ENCODE measurements at places on chromosomes 4 and X.

- DNase-seq: peak; percentile 67
Measured at GRCh38 chrX:65688403-65688871, 21.0 kb downstream of the MSN start.

GRCh38 chr4:22014222-22014741 is 65.7 kb upstream of the KCNIP4 start:
- DNase-seq: no peak

GRCh38 chr4:67743194-67743593 is 11.0 kb downstream of the GNRHR start:
- no peak for DNase-seq

DNA sequence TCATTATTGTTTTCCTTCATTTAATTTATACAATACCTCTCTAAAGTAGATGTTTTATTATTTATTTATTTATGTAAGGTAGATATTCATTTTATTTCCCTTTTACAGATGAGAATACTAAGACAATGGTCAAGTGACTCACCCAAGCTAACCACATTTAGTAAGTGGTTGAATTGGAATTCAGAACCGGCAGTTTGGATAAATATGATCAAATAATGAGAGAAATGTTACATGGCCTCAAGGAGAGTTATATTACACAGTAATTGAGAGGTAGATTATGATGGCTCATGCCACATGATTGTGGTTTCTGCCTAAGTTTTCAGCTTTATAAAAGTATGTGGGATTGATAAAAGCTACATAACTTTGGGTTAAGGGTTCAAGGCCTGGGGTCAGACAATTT is 239.4 kb upstream of the BOD1L1 start:
- peak; percentile 43 for DNase-seq

GRCh38 chrX:138018145-138018799 is 452.3 kb downstream of the ZIC3 start:
- DNase-seq: no peak

DNA sequence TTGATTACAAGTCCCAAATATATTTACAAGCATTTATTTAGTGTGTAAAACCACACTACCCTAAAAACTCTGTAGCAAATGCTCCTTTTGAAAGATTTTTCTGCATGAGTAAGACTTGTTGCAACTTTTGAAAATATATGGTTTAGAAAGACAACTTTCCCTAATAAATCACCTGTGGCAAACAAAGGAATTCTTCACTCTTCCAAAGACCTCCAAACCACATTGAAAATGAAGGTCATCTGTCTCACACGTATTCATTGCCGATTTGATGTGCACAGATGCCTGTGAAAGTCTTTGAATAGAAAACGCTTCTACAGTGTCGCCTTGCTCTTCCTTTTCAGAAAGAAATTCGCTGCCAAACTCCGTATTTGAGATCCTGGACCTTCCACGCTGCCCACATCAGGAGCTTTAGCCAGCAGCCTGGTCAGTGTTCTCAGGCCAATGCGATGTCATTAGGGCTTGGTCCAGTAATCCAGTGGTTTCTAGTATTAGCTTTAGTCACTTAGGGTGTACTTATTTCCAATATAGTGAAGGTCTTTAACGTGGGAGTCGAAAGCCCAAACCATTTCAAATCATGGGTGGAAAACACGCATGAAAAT is 22.2 kb downstream of the SPINK2 start:
- peak; percentile 42 for DNase-seq

DNA sequence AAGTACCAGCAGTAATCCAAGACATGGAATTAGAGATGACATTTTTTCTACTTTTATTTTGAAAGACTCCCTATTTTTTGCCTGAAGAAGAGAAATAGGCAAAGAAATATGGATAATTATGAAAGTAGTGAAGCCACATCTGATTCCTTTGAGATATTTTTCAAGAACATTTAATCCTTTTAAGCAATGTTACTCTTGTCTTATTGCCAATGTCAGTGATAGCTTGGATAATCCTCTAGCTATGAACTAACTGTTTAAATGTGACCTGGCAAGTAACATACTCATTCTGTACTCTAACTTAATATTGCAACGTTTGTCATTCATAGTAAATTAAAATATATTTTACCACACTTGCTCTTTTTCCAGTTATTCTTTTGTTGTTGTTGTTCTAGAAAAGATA is 181.3 kb downstream of the VEGFC start:
- no peak for DNase-seq

GRCh38 chrX:37757082-37757481 is 22.8 kb upstream of the CYBB start:
- DNase-seq: no peak

GRCh38 chr4:148812101-148812500 is 369.9 kb upstream of the NR3C2 start:
- DNase-seq: no peak

GRCh38 chrX:118355225-118355920 is 9.5 kb downstream of the WDR44 start:
- DNase-seq: peak; percentile 25

DNA sequence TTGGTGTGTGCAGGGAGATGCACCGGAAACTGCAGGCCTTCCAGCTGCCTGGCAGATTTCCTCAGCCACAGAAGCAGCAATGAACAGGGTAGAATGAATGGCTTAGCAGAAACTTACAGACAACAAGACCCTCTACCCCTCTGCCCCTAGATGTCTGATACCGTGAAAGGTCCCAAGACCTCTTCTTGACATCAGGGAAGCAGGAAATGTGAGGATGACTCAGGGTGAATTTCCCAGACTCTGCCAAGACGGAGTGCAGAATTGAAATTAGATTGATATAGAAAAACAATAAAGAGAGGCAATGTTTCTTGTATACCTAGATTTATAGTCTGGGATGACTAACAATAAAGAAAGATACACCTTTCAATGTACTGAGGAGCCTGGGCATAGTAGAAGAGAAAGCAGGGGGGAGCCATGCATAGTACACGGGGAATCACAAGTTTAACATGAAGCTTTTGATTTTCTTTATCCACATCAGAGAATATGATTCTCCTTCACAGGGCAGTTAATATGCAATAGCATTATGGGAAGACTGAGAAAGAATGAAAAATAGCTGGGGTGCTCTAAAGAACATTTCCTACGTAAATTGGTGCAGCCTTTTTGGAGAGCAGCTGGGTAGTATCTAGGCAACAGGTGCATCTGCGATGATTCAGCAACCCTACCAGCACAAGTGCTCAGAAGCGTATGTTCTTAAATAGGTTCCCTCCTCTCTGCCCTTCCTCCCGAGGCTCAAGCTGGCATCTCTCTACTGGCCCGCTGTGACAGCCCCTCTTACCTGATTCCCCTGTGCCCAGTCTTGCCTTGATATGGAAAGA is 18.3 kb upstream of the CXCR3 start:
- no peak for DNase-seq

DNA sequence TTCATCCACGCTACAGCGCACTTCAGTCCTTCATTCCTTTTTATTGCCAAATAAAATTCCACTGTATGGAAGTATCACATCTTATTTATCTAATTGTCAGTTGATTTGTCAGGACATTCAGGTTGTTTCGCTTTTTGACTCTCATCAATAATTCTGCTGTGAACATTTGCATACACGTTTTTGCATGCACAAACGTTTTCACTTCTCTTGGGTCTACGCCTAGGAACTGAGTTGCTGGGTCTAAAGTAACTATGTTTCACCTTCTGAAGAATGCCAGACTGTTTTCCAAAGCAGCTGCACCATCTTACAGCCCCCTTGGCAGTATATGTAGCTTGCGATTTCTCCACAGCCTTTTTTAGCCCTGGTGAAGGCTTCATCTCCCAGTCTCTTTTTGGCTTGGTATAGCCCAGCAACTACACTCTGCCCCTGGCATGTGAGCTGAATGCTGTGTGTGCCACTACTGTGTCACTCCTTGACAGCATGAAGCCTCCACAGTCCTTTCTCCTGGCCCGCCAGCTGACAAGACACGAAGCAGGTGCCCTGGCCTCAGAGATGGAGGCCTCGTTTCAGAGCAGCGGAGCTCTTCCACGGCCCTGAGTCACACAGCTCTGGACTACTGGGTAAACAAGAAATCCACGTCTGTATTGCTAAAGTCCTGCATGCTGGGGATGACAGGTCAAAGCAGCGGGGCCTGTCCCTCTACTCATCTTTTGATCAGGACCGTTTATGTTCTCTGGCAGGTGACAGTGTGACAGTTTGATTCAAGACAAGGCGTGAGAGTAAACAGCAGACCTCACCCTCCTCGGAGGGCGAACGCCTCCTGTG is 75.5 kb downstream of the NSUN7 start:
- no peak for DNase-seq

GRCh38 chr4:126215759-126216158 is 901.0 kb downstream of the FAT4 start:
- DNase-seq: no peak

DNA sequence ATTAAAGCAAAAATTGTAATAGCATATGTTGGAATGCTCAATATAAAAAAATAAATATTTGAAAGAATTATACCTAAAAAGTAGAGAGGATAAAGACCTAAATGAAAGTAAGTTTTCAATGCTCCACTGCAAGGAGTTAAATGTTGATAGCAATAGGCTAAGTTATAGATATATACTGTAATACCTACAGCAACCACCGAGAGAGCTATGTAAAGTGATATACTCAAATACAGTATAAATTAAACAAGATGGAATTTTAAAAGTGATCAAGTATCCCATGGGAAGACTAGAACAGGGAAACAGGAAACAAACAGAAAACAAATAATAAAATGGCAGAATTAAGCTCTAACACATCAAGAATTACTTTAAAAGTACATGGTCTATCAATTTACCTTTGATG is 73.9 kb downstream of the CASP3 start:
- no peak for DNase-seq

- DNase-seq: peak; percentile 10
Measured at GRCh38 chrX:132648895-132649294, 160.1 kb upstream of the MBNL3 start.

DNA sequence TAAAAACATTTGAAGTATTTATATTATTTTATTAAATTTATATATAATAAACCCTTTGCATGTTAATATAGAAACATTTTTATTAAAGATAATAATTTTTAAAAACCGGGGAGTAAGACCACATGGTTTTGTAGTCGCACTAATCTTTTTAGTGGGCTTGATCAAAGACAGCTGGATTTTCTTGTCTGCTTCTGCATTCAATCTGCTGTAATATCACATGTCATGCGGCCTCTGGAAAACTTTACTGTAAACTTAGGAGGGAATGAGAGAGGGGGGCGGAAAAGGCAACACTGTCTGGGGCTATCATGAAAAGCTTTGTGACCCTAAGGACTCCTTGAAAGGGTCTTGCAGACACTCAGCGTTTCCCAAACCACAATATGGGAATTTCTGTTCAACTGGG is 62.8 kb upstream of the NLGN4X start:
- no peak for DNase-seq

GRCh38 chr4:153541456-153542096 is 75.4 kb downstream of the TMEM131L start:
- peak; percentile 97 for DNase-seq

DNA sequence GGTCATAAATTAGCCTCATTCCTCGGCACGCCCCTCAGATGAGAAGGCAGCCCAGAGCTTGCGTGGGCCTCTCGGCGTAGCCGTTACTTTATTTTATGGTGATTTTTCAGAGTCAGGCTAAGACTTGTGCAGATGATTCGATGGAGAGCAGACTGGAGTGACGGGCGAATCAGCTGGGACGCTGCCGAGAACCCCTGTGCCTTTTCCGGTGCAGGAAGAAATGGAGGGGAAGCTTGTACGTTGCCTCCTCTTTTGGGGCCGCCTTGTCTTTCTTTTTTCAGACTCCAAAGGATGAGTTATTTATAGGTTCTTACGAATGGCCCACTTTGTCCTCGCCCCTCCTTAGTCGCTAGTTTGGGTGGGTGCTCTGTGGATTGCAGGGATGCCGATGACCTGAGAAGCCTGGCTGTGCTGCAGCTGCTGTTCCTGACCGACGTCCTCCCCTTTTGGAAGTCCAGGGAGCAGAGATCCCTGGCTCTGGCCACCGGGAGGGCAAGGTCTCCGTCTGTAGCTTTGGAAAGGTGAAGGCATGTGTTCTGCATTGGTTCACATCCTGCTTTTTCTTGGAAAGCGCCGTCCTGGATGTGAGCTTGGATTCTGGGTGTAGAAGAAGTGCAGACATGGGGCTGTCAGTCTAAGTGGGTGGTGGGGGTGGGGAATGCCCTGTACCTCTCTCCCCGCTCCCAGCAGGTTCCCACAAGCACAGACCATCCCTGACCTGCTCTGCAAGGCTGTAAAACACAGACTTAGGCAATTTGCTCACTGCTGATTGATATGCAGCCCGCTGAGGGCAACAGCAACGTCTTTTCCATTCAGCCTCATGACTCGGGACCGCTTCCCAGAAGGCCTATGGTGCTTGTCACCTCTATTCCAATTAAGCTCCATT is 9.3 kb downstream of the SORCS2 start:
- peak; percentile 40 for DNase-seq

- no peak for DNase-seq
Measured at GRCh38 chr4:148442832-148443511, 758 bp upstream of the NR3C2 start.

DNA sequence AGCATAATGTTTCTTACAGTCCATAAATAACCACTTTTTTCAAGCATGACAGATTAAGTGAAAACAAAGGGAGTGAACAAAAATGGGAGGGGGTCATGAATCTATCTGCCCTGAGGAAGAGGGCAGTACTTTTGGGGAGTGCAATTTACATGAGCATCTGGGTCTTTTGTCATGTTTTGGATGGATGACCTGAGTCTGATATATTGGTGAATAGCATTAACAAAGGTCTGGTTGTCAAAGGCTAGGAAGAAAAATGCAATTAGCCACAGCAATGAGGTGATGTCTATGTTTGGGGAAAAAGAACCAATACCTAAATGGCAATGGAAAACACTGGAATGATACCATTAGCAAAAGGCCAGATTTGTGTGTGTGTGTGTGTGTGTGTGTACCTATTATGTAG is 15.1 kb upstream of the MAD2L1 start:
- DNase-seq: no peak

DNA sequence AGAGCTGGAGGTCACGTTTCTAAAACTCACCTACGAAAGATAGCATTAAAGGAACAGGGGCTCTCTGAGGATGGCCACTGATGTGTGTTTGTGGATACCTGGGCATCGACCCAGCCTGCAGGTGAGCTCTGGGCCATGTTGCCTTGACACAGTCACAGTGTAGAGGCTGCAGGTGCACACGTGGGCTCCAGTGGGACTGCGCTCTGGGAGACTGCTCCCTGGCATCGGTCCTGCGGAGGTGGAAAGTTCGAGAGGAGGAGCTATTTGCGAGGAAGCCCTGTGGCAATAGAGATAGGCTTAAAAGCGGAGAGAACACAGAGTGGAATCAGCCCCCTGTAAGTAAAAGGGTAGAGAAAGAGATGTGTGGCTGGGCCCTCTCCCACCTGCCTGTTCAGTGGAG is 12.3 kb upstream of the TADA2B start:
- DNase-seq: no peak

DNA sequence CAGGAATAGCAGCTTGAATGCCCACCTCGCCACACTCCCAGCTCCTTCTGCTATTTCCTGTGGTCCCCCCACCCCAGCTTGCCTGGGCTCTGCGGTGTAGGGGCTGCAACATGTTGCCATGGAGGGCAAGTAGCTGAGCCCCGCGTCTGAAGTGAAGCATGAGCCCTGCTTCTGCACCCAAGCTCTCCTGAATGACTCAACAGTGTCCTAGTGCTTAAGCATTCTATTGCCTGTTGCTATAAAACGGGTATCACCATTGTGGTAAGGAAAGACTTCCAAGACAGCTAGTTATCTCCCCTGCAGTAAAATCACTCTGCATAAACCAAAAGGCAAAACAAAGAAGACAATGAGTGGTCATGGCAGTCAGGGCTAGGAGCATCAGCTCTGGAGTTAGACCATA is 31.4 kb upstream of the SPATA4 start:
- DNase-seq: peak; percentile 41

Data from astrocyte (in vitro differentiated cells and primary cell).